ENCODE measurements at places on chromosomes 4 and X.

DNA sequence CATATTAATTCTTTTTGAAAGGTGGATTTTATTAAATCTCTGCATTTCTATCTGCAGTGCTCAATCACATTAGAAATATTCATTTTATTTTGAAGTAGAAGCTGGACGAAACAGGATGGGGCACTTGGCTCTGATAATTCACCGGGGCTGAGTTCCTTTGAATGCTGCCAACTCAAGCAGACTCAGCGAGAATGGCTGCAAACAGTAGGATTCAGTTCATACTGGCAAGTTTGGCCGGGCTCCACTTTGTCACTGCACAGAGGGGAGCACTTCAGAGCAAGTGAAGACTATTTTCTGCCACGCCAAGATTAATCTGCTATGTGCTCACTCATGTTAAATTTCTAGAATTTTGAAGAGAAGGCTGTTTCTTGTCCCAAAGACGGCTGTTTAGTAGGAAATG is 30.7 kb upstream of the KLHL8 start:
- no peak for DNase-seq

GRCh38 chrX:39439906-39440798 is 638.9 kb downstream of the MID1IP1 start:
- DNase-seq = peak; percentile 31

DNA sequence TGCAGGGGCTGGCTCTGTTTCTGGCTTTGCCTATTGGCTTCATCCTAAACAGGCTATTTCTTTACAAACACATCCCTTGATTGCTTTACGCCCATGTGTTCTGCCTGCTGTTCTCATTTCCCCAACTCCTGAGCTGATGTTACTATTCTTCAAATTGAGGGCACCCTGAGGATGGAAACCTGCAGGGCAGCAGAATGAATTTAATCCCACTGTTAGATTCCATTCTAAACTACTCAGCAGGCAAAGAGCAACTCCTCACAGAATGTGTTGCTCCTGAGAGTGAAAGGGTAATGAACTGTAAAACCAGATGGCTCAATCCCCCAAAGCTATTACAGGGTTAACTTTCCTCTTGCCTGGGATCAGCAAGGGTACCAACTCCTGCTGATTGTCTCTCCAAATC is 75.7 kb downstream of the ANKRD50 start:
- DNase-seq = no peak

GRCh38 chr4:156330436-156331031 is 376.9 kb upstream of the CTSO start:
- peak; percentile 32 for DNase-seq

- no peak for DNase-seq
Observed at GRCh38 chrX:106606571-106606970, 5.2 kb upstream of the RADX start.

DNA sequence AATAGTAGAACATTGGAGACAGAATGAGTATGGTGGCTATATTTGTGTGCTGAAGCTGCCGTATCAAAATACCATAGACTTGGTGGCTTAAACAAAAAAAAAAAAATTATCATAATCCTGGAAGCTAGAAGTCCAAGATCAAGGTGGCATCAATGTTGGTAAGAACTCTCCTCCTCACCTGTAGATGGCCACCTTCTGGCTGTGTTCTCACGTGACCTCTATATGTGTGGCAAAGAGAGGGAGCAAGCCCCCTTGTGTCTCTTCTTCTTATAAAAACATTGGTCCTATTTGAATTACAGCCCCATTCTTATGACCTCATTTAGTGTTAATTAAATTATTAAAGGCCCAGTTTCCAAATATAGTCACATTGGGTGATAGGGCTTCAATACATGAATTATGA is 1640.9 kb upstream of the PCDH7 start:
- no peak for DNase-seq

DNA sequence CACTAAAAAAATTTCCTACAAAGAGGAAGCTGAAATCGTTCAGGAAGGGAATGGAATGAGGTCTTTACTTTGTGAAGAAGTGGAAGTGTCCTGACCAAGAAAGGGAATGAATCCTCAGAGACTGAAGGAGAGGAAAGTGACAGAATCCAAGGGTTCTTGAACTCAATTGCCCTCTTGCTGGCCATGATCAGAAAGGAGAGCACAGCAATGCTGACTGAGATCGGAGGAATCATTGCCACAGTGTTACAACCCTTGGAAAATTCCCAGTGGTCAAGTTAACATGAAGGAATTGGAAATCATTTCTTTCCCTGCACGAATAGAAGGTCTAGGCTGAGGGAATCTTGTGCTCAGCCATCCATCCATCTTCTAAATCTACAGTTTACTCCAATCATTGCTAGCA is 190.0 kb upstream of the NEIL3 start:
- DNase-seq = no peak

DNA sequence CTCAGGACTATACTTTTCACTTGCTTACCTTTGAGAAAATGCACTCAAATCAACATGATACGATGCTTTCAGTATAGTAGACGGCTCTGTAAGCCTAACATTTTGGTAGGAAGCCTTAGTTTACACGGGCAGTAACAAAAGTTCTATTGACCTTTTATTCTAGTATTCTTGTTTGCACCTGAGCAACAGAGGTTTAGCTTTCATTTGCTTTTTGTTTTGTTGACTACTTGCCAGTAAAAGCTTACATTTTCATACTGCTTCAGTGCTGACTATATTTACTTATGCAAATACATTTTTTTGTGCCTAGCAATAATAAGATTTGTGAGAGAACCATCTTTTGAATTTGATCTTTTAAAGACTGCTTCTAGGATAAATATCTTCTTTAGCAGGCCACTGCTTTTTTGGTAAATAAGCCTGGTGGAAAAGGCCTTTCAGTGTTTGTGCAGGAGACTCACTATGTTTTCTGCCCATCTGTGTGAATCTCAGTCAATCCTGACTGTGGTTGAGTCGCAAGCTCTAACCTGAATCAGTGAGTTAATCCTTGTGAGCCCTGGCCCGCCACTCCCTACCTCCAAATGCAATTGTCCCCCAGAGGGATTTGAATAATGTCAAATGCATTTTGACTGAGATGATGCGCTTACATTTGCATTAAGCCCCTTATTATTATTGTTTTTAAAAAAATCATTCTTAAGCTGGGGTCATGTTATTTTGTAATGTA is 21.9 kb downstream of the FHIP1A start:
- no peak for DNase-seq

DNA sequence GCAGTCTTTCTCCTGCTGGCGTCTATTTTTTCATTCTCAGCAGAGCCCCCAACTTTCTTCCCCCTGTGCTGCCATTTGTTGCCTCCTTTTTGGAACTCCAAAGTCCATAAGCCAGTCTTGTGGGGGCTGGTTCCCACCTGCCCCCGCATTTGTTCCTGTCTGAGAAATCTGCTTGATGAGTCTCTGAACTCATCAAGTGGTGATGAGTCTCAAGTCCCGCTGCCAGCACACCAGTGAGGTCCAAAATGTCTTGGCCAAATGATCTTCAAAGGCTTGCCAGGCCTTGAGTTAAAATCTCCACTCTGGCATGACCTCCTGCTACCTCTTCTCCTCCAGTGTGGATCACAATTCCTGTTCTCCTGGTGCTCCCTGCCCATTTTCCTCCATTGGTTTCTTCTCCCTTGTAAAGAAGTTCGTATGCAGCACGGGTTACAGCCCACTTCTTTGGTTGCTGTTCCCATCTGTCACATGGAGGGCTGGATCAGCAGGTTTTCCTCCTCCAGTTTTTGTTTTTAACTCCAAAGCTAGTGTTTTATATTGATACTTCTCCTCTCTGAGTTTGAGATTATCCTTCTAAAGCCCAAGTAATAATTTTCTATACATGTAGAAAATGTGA is 72.7 kb upstream of the LIMCH1 start:
- DNase-seq = no peak

- DNase-seq = no peak
Observed at GRCh38 chr4:68401231-68401630, 46.0 kb upstream of the TMPRSS11E start.

DNA sequence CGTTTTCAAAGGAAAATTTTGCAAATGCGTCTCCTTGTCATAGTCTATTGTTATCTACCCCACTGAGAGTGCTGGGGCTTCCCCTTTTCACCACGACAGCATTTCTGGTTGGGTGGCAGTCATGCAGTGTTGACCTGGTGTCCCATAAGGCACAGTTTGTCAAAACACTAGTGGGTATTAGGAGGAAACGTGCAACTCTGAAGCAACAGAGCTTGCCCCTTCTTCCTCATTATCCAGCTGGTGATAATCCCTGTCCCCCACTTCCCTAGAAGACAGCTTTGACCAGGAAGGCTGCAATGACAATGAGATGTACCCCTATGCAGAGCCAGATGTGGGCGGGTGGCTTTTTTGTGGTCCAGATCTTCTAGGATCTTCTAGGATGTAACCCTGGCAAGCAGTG is 1.8 kb downstream of the TBC1D1 start:
- peak; percentile 69 for DNase-seq

- no peak for DNase-seq
Observed at GRCh38 chr4:40482985-40483647, 146.5 kb downstream of the RBM47 start.

DNA sequence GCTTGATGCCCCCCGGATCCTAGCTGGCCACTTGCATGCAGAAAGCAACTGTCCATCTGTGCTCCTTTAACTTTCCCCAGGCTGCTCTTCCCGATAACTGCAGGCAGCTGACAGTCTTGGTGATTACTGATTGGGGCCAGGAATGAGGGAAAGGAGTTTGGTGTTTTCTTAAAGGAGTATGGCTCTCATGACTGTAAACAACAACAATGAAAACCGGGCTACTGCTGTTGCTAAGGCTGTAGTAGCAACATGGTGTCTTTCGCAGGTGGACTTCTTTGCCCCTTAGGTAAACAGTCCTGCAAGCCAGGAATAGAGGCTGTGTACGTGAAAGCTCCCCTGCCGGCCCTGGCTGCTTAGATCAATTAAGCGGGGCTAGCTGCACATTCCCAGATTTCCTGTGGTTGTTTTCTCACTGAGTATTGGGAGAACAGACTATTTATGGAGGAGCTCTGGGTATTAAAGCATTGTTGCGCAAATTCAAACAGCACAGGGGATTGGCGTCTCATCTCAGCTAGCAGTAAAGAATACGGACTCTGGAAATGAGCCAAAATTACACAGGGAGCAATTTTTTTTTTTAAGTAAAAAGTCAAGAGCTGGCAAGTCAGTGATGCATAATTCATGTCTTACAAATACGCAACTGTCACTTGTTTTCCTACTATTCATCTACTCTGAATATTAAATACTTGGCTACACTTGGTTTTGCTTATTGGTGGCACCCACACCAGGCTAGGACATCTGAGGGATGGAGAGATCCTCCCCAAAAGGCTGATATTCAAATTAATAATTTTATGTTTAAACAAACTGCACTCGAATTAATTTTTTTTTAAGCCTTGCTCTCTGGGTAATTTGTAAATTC is 61.6 kb upstream of the NAP1L5 start:
- no peak for DNase-seq

DNA sequence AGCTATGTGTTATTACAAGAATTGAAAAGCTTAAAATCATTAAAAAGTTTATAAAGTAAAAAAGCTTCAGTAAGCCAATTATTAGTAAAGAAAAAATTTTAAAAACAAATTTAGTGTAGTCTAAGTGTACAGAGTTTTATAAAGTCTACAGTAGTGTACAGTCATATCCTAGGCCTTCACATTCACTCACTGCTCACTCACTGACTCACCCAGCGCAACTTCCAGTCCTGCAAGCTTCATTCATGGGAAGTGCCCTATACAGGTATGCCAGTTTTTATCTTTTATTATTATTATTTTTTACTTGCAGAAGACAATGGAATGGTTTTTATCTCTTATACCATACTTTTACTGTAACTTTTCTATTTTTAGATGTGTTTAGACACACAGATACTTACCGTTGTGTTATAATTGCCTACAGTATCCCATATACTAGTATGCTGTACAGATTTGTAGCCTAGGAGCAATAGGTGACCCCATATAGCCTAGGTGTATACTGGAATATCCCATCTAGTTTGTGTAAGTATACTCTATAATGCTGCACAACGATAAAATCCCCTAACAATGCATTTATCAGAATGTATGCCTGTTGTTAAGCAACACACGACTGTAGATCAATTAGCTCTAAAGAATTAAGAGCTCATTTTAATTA is 230.7 kb downstream of the DCLK2 start:
- DNase-seq = no peak

- no peak for DNase-seq
Observed at GRCh38 chrX:137227151-137227550, 193.4 kb upstream of the GPR101 start.

- DNase-seq = no peak
Observed at GRCh38 chr4:121562811-121563210, 134.0 kb downstream of the ANXA5 start.

GRCh38 chr4:147530723-147531122 is 49.8 kb downstream of the EDNRA start:
- no peak for DNase-seq

- DNase-seq = no peak
Observed at GRCh38 chr4:134740290-134740689, 538.7 kb upstream of the PABPC4L start.

GRCh38 chrX:152405561-152405960 is 45.6 kb downstream of the GABRA3 start:
- DNase-seq = no peak

DNA sequence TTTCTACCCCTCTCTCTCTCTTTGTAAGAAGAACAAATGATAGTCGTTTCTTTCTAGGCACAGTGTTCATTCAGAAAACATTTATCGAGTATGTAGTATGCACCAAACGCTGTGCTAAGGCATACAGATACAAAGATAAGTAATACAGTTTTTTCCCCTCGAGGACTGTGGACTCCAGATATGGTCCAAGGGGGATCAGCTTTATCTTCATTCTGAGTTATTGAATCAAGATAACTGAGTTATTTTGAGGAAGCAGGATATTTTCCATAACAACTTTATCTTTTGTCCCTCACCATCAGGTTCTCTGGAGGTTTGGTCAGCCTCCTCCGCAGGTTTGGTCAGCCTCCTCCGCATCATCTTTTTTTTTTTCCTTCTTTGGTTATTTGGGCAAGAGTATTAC is 15.0 kb downstream of the EREG start:
- DNase-seq = no peak

- peak; percentile 10 for DNase-seq
Observed at GRCh38 chr4:7828793-7829301, 110.8 kb downstream of the AFAP1 start.

- no peak for DNase-seq
Observed at GRCh38 chr4:111635646-111636045, 509.6 kb upstream of the FAM241A start.

DNA sequence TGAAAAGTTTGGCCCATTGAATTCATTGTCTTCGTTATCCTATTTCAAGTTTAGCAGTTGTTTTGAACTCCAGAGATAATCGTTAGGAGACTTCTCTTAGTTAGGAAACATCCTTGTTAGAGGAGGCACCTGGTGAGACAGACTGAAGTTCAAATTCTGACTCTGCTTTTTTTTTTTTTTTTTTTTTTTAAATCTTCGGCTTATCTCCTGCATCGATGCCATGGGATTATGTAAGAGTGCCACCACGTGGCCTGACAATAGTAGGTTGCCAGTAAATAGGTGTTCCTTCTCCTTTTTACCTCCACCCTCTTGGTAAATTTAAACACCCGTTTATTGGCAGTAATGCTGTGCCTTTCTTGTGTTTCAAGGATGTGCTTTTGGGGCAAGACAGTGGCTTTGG is 149.3 kb downstream of the SOWAHB start:
- peak; percentile 13 for DNase-seq

All from suppressor macrophage treated with lipopolysaccharide for 4 hours (primary cell).